ENCODE measurements at places on chromosomes 7 and 10.

DNA sequence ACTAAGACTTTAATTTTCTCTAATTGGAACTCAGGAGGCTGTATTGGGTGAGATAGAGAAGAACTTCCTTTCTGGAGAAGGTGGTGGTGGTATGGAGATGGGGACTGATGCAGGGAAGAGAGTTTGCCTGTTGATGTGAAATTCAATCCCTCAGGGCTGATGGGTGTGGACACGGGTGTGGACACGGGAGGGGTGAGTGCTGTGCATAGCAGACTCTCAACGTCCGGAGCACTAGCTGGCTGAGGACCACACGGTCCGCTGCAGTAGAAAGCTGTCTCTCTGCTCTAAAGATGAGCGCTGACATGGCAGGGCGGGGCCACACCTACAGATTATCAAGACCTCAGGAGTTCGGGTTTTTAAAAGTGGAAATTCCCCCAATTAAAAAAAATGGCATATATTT, 148.5 kb upstream of the PITRM1 start:
- no peak for DNase-seq

- DNase-seq = no peak
Observed at GRCh38 chr7:76220185-76221057, 18.7 kb downstream of the SRRM3 start.

DNA sequence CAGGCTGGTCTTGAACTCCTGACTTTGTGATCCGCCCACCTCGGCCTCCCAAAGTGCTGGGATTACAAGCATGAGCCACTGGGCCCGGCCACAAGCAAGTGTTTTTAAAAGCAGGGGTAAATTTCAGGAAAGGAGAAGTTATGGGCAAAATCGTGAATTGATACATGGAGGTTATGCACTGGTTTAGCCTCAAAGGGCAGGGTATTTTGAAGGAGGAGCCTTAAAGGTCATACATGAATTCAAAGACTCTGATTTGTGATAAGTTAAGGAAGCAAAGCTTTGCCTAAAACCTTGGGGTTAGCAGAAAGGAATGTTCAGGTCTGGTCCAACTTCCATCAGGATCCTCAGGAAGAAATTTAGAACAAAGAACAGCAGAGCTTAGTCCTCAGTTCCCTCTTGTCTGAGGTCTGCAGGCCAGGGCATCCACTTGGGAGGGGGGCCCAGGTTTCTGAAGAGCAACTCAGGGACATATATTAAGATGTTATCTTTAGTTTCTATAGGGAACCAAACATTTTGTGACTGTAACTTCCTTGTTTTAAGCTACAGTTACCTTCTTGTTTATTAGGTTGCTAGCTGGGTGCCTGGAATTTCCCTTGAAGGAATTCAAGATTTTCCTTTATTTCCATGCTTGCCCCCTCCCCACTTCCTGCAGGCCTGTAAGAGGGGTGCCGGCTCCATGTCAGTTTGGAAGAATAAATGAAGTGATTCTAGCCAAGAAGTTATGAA, 2.8 kb upstream of the REPIN1 start:
- no peak for DNase-seq

GRCh38 chr10:109978481-109978880, 29.3 kb upstream of the ADD3 start:
- no peak for DNase-seq

- DNase-seq = no peak
Observed at GRCh38 chr10:86048973-86049372, 317.6 kb downstream of the GRID1 start.

DNA sequence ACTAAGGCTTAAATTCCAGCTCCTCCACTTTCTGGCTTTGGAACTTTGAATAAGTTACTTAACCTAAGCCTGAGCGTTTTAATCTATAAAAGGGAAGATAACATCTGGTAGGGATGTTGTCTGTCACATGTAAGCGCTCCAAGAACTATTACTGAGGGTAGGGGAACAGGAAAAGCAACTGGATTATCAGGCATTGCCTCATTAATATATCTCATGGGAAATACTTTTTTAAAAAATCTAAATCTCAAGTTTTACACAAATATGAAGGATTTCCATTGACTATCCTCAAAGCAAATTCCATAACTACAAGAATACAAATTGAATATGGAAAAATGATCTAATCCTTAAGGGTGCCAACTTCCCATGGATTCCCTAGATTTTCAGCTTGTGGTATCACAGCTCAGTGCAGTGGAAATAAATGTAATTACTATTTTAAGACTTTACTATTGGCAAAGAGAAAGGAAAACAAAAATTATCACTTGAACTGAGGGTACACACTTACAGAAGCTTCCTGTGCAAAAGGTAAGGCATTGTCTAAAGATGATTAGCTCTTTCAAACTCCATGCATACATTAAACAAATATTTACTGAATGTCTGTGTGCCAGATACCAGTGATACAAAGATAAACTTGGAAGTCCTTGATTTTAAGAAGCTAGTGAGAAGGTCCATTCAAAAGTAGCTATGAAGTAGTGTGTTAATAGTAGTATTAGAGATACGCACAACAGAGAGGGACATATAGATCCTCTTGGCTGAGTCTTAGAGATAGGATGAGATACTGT, 38.4 kb downstream of the NT5C2 start:
- DNase-seq = no peak

DNA sequence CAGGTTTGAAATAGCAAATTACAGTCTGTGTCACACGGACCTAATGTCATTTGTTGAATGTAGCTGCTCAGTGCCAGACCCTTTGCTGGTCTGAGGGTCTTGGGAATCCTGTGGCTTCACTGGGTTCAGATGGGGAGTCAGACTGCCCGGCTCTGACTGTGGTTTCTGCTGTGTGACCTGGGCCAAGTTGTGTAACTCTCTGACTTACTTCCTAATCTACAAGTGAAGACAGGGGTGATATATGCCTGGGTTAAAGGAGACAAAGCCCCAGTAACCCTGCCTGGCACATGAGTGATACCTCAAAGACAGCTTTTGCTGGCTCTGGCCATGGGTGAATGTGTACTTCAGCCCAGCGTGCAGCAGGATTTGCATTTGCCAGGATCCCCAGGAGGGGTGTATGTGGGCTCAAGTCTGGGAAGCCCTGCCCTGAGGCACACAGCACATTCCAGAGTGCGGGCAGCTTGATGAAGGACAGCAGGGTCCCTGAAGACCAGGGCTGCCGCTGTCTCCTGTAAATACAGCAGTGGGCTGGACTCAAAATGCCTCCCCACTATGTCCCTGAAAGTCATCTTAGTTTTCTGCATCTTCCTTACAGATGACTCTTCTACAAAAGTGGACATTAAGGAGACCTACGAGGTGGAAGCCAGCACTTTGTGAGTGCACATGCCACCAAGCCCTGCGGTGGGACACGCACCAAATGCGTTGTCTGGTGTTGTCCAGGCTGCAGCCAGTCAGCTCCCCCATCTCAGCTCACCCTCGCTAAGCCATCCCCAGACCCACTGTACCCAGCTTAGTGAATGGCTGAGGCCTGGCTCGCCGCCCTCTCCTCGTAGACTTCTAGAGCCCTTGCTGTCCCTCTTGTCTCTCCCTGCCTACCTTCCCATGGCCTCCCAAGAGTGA, 16.4 kb downstream of the NACAD start:
- DNase-seq = no peak

DNA sequence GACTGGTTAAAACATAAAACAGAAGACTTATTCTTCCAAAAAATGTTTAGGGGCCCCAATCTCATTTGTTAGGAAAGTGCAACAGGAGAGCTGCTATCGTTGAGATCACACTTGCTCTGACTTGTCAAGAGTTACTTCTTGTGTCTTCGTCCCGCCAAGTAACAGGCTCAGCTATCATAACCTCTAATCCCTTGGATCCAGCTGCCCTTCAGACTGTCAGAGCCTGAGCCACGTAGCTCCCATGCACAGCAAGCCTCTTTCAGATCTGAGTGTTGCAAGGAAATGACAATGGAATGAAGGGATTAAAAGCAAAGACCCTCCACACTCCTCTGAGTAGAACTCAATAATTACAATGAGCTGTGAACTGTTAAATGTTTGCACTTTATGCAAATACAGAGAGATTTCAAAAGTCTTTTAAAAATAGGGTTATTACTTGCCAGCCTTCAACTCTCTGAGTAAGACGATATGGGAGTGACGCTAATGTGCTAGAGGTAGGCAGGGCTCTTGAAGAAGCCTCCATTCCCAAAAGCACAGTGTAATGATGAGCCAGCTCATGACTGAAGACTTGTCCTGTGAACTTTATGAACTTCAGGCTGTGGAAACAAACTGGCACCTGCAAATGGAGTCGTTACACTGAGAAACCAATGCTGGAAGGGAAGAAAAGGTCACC, 28.4 kb upstream of the CDK13 start:
- DNase-seq = no peak

DNA sequence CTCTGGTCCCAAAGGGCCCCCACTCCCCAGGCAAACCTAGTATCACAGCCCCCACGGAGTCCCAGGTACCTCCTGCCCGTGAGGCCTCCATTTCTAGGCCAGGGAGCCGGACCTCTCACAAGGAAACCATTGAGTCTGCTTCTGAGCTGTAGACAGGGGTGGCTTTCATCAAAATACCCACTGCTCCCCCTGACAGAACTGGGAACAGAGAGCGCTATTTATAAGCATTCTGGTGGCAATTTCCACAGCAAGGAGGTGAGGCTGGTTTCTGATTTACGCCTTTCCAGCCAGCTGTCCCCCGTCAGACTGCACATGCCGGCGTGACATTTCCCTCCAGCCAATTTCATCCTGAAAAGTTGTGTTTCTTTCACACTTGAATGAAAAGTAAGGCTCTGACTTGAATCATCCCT, 407.5 kb upstream of the PRKCQ start:
- no peak for DNase-seq

Data from aorta (tissue), 5 donors.